ENCODE measurements at places on chromosomes 5 and 9.

GRCh38 chr5:18202164-18202563 is 567.9 kb downstream of the TAF11L14 start:
- DNase-seq: no peak

DNA sequence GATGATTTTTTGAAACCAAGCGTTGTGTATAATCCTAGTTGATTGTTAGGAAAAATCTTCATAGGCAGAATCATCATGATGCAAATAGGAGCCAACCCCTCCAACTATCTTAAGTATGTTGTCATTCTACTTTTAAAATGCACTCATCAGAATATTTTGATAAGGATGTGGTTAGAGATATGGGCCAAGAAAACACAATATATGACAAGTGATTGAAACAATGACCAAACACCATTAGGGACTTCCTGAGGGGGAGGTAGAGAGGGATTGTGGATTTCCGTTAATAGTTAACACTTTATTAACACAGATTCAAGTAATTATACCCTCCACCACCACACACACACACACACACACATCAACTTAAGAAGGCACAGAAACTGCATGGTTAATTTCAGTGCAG is 143.3 kb downstream of the ARSB start:
- DNase-seq: peak; percentile 50

DNA sequence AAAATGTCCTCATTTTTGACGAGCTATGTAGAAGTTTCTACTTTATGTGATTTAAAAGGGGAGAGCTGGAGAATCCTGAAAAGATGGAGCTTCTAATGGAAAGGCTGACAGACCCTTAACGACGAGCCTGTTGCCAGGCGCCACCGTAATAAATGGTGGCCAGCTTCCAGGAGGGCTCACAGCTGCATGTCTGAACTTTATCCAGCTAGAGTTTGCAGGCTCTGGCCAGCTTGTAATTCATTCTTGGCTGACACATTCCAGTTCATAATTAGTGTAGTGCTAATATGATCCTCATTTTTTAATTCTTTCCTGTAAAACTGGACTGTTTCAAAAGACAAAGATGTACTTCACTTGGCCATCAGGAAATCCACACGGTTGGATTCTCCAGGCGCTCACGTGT is 246.7 kb downstream of the GAS1 start:
- peak; percentile 23 for DNase-seq

GRCh38 chr5:78753093-78753531 is 104.5 kb upstream of the LHFPL2 start:
- peak; percentile 80 for DNase-seq

DNA sequence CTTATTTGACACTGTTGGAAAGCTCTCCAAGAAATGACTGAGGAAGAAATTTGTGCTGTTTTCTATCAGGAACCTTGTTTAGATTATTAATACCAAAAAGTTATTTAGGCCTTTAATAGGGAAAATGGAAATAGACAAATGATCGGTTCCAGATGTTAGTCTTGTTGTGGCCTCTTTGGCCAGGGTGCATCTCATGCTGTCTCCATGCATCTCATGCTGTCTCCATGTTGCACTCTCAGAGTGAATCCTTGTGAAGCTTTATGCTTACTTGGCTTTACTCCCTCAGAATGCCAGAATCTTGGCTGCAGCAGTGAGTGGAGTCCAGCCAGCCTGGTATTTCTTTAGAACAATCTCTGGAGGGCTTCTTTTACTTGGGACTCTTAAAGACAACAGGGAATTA is 185.5 kb downstream of the ARHGAP26 start:
- DNase-seq: no peak

DNA sequence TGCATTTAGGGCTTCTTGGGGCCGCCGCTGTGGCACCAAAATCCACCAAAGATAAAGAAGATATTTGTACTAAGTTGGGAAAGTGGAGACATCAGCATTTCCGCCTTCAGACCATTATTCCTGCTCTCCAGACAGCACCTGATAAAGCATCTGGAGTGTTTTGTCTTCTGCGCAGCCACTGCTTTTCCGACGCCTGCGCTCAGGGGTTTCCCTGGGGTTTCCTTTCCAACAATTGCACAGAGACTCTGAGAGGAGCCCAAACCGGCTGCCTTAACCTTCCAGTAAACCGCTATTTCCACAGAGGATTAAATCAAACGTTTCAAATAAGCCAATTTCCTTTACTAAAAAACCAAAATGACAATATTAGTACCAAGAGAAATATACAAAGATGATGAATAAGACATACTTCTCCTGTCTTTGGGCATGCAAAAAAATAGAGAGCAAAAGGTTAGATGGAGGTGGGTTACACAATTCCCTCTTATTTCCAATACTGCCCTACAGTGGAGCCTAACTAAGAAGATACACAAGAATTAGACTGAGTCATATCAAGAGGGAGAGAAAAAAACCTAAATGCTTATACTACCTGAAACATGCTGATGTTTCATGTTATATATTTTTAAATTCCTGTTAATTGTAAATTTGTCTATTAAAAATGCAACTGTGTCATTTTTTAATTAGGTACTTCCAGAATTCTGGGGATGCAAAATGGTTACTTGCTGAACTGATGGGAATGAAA is 98.4 kb downstream of the MAPKAP1 start:
- DNase-seq: no peak

GRCh38 chr5:111345731-111346130 is 121.5 kb downstream of the CAMK4 start:
- DNase-seq: no peak

DNA sequence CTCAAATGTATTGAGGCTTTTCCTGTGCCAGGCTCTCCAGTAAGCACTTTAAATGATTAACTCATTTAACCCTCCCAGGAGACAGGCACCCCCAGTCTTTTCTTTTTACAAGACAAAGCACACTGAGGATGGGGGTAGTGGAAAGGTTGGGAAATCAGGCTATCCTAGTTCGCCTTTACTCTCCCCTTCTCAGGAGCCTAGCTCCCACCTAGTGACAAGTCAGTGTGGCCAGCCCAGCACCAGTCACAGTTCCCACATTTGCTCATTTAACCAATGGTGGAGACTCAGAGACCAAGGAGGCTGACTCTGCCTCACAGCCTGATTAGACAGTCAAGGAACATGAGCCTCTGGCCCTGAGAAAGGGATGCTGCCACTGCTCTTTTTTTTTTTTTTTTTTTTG is 3.5 kb downstream of the ALDH7A1 start:
- DNase-seq: no peak

GRCh38 chr9:90499761-90500160 is 142.9 kb downstream of the DIRAS2 start:
- DNase-seq: no peak

- peak; percentile 6 for DNase-seq
These were observed 513.7 kb downstream of the CDK5RAP2 start for GRCh38 chr9:120066315-120066714.

DNA sequence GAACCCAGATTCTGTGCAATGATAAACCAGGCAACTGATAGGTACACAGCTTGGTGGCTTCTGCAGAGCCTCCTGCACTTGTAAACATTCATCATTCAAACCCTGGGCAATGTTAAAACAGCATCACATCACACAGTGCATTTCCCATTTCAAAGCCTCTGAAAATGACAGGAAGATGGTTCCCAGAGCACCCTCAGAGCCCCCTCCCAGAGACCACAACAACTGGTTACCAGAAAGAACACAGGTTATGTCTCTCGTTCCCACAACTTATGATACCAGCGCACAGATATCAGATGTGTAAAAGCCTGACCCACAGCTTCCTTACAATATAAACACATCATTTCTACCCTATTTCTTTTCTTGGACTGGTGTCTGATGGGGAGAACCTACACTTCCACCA is 248.7 kb downstream of the AUH start:
- DNase-seq: no peak

- DNase-seq: peak; percentile 33
These were observed 62.9 kb upstream of the BARX1 start for GRCh38 chr9:94017939-94018531.

DNA sequence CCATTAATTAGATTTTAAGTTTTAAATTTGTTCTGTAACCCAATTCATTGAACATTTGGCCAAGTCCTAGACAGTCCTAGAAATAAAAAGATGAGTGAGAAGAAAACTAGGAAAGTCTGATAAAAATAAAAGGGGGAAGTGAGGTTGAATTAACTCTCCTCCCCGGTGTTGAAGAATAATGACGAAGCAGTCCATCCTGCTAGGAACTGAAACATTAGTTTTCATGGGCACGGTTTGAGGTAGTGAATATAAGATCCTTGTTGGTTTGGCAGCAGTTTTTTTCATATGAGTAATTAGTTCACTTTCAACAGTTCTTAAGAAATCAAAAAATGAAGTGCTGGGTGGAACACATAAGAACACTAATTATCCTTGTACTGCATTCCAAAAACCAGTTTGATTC is 103.1 kb downstream of the MTREX start:
- DNase-seq: no peak

DNA sequence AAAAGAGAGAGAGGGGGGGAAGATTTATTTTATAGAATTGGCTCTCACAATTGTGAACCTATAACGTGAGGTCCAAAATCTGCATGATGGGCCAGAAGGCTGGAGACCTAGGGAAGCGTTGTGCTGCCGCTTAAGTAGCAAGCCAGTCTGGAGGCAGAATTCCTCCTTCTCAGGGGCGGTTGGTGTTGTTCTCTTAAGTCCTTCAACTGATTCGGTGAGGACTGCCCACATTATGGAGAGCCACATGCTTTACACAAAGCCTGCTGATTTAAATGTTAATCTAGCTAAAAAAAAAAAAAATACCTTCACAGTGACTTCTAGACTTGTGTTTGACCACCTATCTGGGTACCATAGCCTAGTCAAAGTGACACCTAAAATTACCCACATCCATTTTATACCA is 64.2 kb upstream of the CKS2 start:
- DNase-seq: no peak

GRCh38 chr9:1879501-1879900 is 135.6 kb upstream of the SMARCA2 start:
- no peak for DNase-seq

- DNase-seq: peak; percentile 7
These were observed 54.6 kb downstream of the SUSD1 start for GRCh38 chr9:112120439-112120925.

DNA sequence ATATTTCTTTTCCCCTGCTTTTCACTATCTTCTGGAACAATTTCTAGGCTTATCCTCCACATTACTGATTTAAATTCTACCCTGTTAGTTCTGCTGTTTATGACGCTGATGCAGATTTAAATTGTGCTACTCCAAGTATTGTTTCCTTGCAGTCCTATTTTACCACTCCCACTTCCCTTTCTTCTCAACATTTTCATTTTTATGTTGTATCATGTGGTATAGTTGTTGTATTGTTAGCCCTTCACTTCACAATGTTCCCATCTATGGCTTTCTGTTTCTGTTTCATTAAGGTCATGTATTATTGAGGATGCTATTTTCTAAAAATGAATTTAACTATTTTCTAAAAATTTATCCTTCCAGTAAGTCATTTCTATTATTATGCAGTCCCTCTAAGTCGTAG is 254.4 kb downstream of the NDUFS4 start:
- DNase-seq: no peak

- DNase-seq: no peak
These were observed 13.6 kb downstream of the EXOC3 start for GRCh38 chr5:456351-457194.
